ENCODE measurements at places on chromosomes 16 and 17.

DNA sequence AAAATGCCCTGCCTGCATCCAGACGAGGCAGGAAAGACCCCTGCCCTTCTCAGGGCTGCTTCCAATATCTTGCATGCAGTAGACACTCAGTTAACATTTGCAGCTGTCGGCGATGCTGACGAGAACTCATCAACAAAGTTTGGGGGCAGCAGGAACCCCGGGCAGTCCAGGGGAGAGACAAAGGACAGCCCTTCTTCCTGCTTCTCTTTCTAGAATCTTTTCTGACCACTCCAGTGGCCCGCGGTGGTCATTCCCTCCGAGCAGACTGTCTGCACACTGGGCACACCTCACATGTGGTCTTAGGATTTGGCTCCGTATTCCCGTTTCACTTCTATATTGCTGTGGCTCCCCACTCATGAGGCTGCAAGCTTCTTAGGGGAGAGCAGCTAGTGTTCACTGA is 31.0 kb upstream of the MFSD6L start:
- no peak for DNase-seq

DNA sequence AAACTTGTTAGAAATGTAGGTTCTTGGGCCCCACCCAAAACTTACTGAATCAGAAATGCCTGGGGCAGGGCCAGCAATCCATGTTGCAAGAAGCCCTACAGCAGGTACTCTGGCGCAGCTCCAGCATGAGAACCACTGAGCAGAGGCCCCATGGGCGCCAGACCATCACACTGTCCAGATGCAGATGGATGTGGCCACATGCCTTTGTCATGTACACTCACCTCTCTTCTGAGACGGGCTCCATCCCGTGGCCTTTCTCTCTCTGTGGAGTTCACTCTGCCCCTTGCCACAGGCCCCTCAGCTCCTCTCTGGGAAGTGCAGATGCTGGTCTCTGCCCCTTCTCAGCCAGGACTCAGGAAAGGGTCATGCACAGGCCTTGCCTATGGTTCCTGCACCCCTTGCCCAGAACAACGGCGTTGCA is 2.3 kb upstream of the CCNF start:
- DNase-seq = no peak

GRCh38 chr17:74946641-74947040 is 10.9 kb downstream of the OTOP3 start:
- DNase-seq = no peak

GRCh38 chr16:89101303-89102040 is 7.8 kb downstream of the ACSF3 start:
- no peak for DNase-seq

GRCh38 chr17:38867179-38867967 is 2.5 kb upstream of the LASP1 start:
- DNase-seq = peak; percentile 66

DNA sequence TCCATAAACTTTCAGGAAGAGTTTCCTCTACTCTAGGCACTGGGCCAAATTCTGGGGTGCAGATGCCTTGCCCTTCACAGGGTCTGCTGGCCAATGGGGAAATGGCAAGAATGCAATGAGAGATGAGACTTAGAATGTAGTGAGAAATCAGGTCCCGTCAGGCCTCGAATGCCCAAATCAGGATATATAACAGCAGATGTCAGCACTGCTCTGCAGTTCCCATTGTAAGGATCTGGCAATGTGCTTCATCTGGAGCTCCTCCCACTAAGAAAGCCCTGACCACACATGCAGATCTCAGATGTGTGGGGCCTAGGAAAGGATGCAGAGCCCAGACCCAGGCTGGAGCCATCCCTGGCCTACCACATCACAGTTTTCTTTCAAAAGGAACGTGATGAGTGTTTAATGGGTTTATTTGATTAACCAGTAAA is 13.9 kb upstream of the LPCAT2 start:
- DNase-seq = no peak

All from activated T-cell treated with anti-CD3 and anti-CD28 coated beads for 4 hours (primary cell).